ENCODE measurements at places on chromosomes 7 and 10.

DNA sequence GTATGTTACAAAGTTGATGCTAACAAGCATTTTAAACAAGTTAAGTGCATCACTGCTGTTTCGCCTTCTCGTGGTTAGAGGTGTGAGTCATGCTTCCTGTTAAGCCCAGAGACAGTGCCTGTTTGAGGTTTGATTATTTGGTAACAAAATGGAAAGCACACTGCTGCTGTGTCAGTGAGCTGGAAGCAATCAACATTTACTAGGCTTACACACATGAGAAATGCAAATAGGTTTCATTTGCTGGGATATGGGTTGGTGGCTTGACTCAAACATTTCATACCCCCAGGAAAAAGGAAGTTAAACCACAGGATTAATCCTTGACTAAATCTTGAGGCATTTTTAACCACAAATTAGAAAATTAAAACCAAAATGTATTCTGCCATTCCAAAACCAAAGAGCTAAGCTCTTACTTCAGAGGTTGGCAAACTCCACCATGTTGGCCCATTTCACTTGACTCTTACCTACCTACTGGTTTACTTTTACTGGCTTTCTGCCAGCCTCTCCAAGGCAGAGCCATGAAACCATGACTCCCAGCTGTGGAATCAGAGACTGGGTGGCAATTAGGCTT is 139.2 kb downstream of the ETV1 start:
- no peaks in the 10 kb centered on the region for H3K36me3 ChIP-seq
- no peaks in the 10 kb centered on the region for H3K27me3 ChIP-seq
- DNase-seq: peak; percentile 1
- no peaks in the 10 kb centered on the region for H3K4me1 ChIP-seq
- H3K4me3 ChIP-seq: no peak overlapping the region
- H3K27ac ChIP-seq: no peak overlapping the region

- H3K4me3 ChIP-seq: no peak overlapping the region
- no peaks in the 10 kb centered on the region for H3K36me3 ChIP-seq
- DNase-seq: peak; percentile 22
- H3K27me3 ChIP-seq: no peaks in the 10 kb centered on the region
- H3K4me1 ChIP-seq: no peaks in the 10 kb centered on the region
Observed at GRCh38 chr7:28802450-28802849, 155.7 kb downstream of the TRIL start.

DNA sequence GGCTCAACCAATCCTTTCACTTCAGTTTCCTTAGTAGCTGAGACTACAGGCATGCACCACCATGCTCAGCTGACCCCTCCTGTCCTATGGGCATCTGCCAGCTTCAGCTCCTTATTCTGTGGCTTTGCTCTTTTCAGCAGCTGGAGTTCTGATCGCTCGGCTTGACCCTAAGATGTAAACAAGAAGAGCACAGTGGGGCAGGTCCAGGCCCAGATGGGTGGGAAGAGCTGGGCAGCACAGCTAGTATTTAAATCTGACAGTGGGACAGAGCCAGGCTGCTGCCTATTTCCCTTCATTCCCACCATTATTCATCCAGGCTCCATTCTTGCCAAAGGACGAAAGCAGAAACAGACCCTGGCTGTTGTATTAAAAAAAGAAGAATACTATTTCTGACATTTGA is 494.9 kb upstream of the PODXL start:
- H3K4me3 ChIP-seq: no peak overlapping the region
- no peaks in the 10 kb centered on the region for H3K27me3 ChIP-seq
- no peak overlapping the region for H3K27ac ChIP-seq
- no peak for DNase-seq
- H3K4me1 ChIP-seq: no peaks in the 10 kb centered on the region

GRCh38 chr10:102157224-102157623 is 5.0 kb downstream of the NOLC1 start:
- no peaks in the 10 kb centered on the region for H3K27me3 ChIP-seq
- no peak overlapping the region for H3K4me3 ChIP-seq
- peaks cover 47% of the 10 kb centered on the region for H3K36me3 ChIP-seq
- no peak for DNase-seq
- no peak overlapping the region for H3K27ac ChIP-seq
- H3K4me1 ChIP-seq: peaks cover 3% of the 10 kb centered on the region
